ENCODE measurements at places on chromosomes 13 and 19. TPM values are rescaled to one million over a fixed set of nuclear protein-coding genes. Genes with fewer than 3 reads are reported as not detected.

- DNase-seq, result peak; percentile 76
Observed at GRCh38 chr19:7874076-7874896, at the start of gene PRR36. Gene PRR36, minus strand, starts transcription at chr19:7874390. Its CDS starts 701 bp downstream, at chr19:7873689.

GRCh38 chr19:29499921-29500590, 25.7 kb upstream of the VSTM2B start:
- DNase-seq, result no peak

DNA sequence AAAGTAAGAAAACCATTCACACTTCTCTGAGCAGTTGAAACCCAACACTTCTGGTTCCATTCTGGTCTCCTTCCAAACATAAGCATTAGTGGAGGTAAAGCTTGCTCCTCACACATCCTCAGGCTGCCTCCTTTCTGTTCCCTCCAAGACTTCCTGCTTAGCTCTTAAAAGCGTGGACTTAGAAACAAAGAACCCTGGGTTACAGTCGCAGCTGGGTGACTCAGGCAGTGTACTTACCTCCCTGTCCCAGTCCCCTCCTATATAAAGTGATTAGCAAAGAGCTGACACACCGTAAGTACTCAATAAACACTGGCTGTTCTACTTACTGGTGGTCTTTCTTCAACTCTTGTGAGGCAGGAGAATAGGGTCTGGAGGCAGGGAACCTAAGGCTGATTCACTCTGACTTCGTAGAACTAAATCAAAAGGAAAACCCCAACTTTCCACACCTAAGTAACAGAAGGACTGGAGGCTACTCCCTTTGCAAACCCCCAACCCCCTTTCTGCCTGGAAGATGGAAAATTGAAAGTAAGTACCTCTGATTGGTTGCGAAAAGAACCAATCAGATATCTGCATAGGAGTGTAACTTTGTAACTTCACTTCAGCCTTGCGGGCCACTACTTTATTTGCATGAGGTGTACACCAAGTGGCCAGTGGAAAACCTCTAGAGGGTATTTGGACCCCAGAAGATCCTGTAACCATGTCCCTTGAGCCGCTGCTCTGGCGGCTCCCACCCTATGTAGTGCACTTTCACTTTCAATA, 165.4 kb downstream of the SUCLA2 start:
- no peak for DNase-seq

DNA sequence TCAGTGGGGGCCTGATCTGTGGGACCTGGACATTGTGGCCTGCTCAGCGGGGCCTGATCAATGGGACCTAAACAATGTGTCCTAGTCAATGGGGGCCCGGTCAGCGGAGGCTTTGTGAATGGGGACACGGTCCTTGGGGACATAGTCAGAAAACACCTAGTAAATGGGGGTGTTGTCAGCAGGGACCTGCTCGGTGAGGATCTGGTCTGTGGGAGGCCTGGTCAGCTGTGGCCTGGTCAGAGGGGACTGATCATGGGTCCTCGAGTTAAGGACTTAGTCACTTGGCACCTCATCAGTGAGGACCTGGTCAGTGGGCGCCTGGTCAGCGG, 44.5 kb upstream of the TPM4 start:
- no peak for DNase-seq

DNA sequence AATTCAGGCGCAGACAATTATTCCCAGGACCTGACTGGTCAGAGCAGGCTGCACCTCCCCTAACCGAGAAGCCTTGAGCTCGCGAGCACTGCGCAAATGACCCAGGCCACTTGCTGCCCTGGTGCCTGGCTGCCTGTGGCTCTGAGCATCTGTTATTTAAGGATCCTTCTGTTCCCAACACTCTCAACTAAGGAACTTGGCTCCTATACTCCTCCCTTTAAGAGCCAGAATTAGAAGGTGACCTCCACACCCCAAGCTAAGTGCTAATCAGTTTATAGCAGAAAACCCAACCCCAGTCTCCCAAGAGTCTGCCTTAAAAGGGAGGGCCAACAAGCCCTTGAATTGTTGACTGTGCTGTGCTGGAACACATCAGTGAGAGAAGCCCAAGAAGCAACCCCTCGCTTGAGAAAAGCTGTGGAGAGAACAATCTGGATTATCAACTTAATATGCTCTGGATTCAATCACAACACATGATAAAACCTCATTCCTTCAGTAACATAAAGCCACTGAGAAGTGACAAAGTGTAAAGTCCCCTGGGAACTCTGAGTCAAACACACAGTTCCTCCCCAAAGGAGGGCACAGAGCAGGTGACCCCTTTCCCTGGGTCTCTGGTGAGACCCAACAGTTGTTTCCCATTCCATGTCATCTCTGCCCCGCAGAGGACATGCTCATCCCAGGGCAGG, 14.6 kb downstream of the AKAP8L start:
- DNase-seq, result no peak

DNA sequence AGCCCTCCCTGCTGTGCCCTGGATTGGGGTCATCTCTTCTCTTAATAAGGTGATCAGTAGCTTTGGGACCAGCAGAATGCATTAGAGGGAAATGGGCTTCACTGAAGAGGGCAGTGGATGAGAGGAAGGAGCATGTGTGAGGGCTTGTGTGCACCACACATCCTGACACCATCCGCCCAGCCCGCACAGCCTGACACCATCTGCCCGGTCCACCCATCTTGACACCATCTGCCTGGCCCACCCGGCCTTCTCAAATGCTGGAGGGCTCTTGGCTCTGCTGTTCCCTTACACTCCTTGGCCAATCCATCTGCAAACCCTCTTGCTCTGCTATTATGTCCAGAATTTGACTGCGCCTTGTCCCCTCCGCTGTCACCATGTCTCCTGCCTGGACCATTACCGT, 41.8 kb downstream of the BICRA start:
- no peak for DNase-seq

- DNase-seq, result peak; percentile 10
Observed at GRCh38 chr13:49370371-49370770, 73.5 kb downstream of the CAB39L start.

DNA sequence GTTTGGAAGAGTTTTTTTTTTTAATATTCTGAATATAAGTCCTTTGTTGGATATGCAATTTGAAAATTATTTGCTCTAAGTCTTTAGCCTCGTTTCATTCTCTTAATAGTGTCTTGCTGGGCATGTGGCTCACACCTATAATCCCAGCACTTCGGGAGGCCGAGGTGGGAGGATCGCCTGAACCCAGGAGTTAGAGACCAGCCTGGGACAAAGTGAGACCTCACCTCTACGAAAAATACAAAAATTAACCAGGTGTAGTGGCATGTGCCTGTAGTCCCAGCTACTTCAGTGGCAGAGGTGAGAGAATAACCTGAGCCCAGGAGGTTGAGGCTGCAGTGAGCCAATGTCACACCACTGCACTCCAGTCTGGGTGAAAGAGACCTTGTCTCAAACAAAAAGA, 87.3 kb upstream of the UBAC2 start:
- no peak for DNase-seq

GRCh38 chr13:112706171-112706570, 16.3 kb downstream of the ATP11A start:
- DNase-seq, result no peak

DNA sequence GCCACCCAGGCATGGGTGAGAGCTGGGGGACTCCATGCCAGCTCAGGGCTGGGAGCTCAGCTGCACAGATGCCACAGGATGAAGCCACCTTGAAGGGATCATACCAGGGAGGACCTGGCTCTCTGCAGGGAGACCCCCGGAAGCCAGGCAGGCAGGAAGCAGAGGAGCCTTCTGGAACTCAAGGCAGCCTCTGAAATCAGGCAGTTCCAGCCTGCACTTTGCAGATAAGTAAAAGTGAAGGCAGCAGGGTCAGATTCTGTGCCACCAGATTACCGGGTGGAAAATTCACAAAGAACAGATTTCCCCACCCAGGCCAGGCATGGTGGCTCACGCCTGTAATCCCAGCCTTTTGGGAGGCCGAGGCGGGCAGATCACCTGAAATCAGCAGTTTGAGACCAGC, 2.5 kb downstream of the TMEM259 start:
- DNase-seq, result no peak

MTUS2 gene
- 0.54 TPM for total RNA-seq

CILP2 gene
- total RNA-seq, result 0.31 TPM

PABPC3 gene
- total RNA-seq, result 0.18 TPM

MBD3L2B gene
- total RNA-seq, result not detected

PRTN3 gene
- 0.58 TPM for total RNA-seq

Measured in lung (tissue), 17 donors.